ENCODE measurements at places on chromosomes 12 and 14.

- no peak for DNase-seq
Observed at GRCh38 chr14:32578181-32578580, 249.1 kb downstream of the AKAP6 start.

- DNase-seq = peak; percentile 34
Observed at GRCh38 chr14:103716091-103716801, 636 bp downstream of the ZFYVE21 start.

- no peak for DNase-seq
Observed at GRCh38 chr12:27094726-27095125, 12.3 kb upstream of the C12orf71 start.

GRCh38 chr12:50923361-50924130 lies 28.8 kb upstream of the HIGD1C start:
- no peak for DNase-seq

DNA sequence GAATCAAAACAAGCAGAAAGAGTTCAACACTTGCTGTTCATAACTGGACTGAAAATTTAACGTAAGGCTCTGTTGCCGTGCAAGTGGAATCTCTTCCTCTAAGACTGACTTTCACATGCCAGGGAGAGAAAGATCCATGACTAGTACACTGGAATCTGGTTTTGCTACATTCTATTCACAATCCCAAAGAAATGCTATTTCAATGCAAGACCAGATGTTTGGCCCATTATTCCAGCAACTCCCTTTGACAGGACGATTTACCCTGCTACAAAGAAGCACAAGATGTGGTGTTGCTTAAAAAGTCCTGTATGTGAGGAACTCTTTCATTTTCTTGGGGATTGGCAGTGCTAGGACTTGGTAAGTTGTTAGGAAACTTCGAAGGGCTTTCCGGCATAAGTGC lies 17.4 kb downstream of the RFC5 start:
- DNase-seq = no peak

- DNase-seq = no peak
Observed at GRCh38 chr14:22656945-22657731, 13.0 kb upstream of the OR6J1 start.

DNA sequence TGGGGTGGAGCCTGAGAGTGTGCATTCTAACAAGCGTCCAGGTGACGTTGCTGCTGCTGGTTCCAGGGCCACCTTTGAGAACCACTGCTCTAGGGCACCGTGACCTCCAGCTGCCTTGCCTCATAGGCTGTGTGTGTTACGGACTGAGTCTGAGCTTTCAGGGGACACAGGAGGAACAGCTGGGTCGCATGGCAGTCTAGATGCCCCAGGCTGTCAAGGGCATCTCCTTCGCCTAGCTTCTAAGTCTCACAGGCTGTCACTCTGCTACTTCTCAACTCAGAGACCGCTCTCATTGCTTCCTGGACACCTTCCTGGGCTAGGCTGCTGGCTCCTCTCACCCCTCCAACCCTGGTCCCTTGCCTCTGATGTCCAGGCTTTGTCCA lies 965 bp downstream of the KRT73 start:
- no peak for DNase-seq

GRCh38 chr14:68552602-68553001 lies 240.3 kb downstream of the ZFP36L1 start:
- no peak for DNase-seq

- peak; percentile 44 for DNase-seq
Observed at GRCh38 chr12:67540920-67541624, 107.5 kb upstream of the DYRK2 start.

DNA sequence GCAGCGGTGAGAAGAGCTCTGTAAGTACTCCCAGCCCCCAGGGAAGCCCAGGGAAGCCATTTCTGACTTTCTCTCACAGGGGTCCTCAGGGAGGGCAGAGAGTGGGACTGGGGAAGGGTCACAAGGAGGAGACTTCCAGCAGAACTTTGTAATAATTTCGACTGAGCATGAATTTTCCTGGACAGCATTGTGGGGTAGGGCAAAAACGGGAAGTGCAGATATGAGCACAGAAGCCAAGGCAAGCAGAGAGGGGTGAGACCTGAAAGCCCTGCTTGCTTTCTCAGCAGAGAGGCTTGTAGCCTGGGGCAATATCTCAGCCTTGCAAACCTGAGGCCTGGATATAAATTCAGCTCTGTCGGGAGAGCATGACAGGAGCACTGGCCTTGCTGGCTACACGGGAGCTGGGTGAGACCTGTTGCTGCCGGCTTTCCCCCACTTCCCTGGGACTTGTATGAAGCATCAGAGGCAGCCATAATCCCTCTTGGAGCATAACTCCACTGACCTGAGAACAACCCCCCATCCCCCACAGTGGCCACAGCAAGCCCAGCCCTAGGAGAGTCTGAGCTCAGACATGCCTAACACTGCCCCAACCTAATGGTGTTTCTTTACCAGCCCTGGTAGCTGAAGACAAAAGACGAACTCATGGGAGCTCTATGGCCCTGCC lies 9.8 kb upstream of the IQSEC3 start:
- no peak for DNase-seq

GRCh38 chr14:25516838-25517237 lies 466.9 kb upstream of the STXBP6 start:
- no peak for DNase-seq

GRCh38 chr12:115118177-115118724 lies 434.3 kb upstream of the TBX3 start:
- no peak for DNase-seq

GRCh38 chr14:102655137-102655536 lies 62.7 kb downstream of the RCOR1 start:
- DNase-seq = peak; percentile 70

DNA sequence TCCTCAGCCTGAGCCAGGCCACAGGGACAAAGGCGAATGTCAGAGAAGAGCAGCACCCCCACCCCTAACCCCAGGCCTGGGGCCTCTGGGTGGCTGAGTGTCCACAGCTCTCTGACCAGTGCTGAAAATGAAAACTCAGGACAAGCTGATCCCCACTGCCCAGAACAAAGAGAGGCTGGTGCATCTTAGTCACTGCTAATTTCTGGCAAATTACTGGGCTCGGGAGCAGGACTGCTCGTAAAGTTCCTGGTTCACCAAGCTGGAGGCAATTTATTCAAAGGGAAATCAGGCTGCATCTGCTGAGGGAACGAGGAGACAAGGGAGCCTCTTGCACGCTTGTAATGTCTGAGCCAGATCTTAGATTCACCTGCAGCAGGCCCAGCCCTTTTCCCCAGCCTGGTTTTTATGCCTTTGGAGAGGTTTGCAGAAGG lies 43.2 kb downstream of the CALM1 start:
- peak; percentile 17 for DNase-seq

- DNase-seq = peak; percentile 52
Observed at GRCh38 chr14:21734457-21735074, 60.9 kb upstream of the OR4E1 start.

DNA sequence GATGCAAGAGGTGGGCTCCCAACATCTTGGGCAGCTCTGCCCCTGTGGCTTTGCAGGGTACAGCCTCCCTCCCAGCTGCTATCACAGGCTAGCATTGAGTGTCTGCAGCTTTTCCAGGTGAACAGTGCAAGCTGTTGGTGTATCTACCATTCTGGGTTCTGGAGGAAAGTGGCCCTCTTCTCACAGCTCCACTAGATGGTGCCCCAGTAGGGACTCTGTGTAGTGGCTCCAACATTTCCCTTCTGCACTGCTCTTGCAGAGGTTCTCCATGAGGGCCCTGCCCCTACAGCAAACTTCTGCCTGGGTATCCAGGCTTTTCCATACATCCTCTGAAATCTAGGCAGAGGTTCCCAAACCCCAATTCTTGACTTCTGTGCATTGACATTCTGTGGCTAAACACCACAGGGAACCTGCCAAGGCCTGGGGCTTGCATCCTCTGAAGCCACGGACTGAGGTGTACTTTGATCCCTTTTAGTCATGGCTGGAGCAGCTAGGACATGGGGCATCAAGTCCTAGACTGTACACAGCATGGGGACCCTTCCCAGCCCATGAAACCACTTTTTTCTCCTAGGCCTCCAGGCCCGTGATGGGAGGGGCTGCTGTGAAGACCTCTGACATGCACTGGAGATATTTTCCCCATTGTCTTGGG lies 24.0 kb upstream of the SLC38A1 start:
- DNase-seq = no peak

- DNase-seq = no peak
Observed at GRCh38 chr12:6582196-6582595, 14.1 kb upstream of the NOP2 start.

- DNase-seq = no peak
Observed at GRCh38 chr14:32102152-32102787, 25.2 kb downstream of the ARHGAP5 start.

DNA sequence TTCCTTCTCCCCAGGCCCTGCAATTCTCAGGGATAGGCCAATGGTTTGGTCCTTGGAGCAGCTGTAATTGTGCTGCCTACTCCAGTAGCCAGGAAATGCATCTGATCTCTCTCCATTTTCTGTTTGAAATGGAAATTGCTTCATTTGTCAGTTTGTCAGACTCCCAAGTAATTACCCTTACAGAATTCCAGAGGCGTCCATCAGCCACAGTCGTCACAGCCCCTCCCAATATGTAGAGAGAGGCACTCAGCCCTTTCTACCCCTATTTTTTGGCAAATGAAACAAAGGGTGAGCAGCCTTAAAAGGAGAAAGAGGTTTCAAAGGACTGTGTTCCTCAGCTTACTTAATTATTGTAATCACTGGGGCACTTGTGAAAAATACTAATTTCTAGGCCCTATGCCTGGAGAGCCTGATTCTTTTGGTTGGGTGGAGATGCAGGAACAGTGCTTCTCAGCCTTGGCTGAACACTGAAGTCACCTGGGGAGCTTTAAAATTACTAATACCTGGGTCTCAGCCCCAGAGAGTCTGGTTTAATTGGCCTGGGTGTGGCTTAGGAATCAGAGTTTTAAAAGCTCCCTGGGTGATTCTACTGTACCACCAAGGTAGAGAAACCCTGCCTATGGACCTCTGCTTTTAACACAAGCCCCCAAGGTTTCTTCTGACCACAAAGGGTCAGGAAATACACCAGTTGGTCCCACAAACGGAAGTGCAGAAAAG lies 190.0 kb downstream of the EMP1 start:
- DNase-seq = no peak

DNA sequence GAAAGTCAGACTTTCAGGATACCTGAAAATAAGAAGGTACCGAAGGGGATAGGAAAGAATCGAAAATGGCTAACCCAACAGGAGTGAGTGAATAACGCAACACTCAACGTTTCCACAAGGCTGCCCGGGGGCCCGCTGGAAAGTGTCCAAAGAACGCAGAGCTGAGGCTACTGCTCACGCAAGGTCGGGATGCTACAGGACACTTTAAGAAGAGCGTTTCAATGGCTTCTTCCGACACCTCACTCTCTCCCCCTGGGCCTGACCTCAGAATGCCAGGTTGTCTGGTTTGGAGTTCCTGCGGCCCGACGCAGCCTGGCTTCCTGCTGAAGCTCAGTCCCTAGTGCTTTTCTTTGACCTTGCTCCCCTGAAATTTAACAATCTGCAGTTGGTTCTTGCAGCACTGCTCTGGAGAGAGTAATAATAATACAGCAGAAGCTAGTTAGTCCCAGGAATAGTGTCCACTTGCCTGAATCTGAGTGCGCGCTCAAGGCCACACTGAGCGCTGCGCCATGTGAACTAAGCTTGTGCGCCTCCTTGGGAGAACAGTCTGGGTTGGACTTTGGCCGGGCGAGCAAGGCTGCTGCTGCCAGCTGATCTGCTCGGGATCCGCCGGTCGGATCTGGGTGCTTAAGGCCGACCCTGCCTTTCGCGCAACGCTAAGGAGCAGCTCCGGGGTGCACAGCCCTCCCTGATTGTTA lies 2.0 kb upstream of the ALX1 start:
- DNase-seq = no peak

DNA sequence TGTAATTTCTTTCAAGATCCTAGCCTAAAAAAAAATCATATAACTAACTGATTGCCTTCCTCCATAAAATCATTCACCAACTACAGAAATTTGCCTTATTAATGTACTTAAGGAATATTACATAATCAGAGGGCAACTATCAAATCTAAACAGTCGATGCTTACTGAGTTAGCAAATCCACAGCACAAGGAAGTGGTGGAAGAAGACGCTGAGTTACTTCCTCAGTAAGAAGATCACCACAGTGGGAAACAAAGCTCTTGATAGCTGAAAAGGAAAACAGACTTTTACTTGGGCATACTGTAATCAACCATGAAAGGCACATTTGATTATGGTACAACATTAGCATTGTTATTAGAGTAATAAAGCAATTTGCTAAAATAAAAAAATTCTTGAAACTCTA lies 48.7 kb downstream of the HEATR5A start:
- no peak for DNase-seq

DNA sequence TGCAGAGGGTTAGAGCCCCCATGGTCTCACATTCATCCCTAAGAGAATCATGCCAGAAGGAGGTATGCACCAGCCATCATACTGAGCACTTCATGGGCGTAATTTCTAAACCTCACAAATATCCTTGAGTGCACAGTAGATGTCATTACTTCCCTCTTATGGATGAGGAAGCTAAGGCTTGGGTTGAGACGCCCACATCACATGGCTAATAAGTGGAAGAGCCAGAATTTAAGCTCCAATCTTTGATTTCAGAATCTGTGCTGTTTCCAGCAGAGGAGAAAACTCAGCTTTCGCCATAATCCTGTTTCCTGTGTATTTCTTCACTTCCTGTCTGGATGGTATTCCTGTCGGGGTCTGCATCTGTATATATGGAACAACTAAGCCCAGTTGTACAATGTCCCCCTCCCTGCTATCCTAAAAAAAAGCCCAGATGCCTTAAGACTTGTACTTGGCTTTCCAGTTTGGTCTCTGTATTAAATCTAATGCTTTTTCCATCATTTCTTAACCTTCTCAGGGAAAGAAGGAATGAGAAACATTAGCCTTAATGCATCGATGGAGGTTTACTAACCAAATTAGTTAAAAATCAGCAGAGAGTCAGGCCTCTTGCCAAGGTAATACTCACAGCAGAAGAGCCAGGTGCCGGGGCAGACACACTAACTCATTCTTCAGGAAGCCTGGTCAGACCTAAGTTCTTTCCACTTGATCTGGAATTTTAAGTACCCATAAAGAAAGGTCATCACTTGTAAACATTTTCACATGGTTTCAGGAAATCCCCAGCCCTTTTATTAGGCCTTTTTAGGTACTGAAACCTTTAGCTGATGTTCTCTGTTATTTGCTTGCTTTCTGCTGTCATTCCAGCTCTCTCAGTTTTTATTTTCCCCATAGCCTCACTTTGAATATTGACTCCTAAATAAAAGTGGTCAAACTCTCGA lies 5.3 kb downstream of the ISCU start:
- DNase-seq = no peak

GRCh38 chr14:95515596-95516552 lies 576 bp downstream of the SYNE3 start:
- peak; percentile 72 for DNase-seq

GRCh38 chr12:4189721-4190120 lies 83.8 kb upstream of the CCND2 start:
- DNase-seq = no peak

- DNase-seq = no peak
Observed at GRCh38 chr12:75632442-75632841, 121.0 kb upstream of the KRR1 start.

GRCh38 chr14:68705741-68706283 lies 87.1 kb downstream of the ZFP36L1 start:
- no peak for DNase-seq

DNA sequence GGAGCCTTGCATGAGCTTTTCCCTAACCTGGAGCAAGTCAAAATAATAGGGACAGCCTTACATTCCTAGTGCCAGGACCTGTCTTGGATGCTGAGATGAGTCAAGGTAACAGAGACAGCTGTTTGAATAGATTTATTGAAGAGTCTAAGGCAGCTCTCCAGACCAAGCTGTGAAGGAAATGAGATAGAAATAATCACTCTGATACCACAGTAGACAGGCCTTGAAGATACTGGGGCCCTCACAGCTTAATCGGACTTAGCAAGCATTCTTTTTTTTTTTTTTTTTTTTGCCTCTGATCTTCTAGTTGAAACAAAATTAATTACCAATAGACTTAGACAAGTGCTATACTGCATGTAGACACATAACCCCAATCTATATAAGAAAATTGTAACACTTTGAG lies 3.1 kb upstream of the RNASE9 start:
- no peak for DNase-seq

All from EL (cell line).